ENCODE measurements at places on chromosomes 3 and 15.
A peak's percentile ranks its signal among the peaks of the same experiment; 100 is the strongest.

GRCh38 chr3:150013801-150014200, 43.1 kb upstream of the PFN2 start:
- no peaks in the 10 kb centered on the region for H3K36me3 ChIP-seq
- H3K27ac ChIP-seq = no peak overlapping the region
- H3K4me3 ChIP-seq = no peak overlapping the region
- DNase-seq = no peak
- H3K4me1 ChIP-seq = no peaks in the 10 kb centered on the region

DNA sequence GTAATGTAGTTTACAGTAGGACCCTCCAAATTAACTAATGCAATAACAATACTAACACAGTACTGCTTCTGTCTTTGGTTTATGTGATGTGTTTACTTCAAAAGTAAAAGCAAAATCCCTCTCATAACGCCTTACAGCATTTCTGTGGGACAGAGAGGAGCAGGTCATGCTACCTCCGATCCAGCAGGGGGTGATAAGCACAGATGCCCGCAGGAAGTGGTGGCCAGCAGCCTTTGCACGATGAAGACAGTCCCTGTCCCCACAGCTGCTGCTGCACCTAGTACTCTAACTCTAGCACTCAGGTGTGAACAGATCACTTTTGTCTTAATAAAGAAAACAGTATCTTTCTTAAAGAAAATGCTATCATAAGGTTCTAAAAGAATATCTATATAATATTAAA, 38.3 kb downstream of the ANO10 start:
- no peaks in the 10 kb centered on the region for H3K27me3 ChIP-seq
- no peak overlapping the region for H3K27ac ChIP-seq
- DNase-seq = no peak
- H3K36me3 ChIP-seq = no peaks in the 10 kb centered on the region

- H3K27me3 ChIP-seq = no peaks in the 10 kb centered on the region
- no peak overlapping the region for H3K27ac ChIP-seq
- peaks cover 4% of the 10 kb centered on the region for H3K4me1 ChIP-seq
- no peaks in the 10 kb centered on the region for H3K36me3 ChIP-seq
- H3K4me3 ChIP-seq = no peak overlapping the region
Observed at GRCh38 chr3:8204853-8205650, 296.6 kb upstream of the LMCD1 start.

DNA sequence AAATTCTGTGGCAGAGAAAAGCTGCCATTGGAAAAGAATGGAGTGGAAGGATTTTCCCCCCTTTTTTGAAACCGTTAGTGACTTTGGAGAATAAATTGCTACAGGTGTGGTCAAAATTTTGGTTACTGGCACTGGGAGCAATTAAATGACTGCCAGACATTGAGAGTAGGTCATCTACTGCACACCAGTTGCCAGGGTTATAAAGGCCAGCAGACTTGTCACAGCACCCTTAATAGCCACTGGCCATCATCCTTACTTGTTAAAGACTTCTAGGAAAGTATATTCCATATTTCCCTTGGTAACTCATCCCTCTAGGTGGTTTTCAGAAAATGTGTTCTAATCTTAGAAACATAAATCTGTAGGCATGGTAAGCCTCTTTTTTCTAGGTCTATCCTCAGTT, 8.0 kb downstream of the PIK3CA start:
- no peaks in the 10 kb centered on the region for H3K27me3 ChIP-seq
- H3K36me3 ChIP-seq = no peaks in the 10 kb centered on the region
- H3K27ac ChIP-seq = no peak overlapping the region
- no peak overlapping the region for H3K4me3 ChIP-seq

DNA sequence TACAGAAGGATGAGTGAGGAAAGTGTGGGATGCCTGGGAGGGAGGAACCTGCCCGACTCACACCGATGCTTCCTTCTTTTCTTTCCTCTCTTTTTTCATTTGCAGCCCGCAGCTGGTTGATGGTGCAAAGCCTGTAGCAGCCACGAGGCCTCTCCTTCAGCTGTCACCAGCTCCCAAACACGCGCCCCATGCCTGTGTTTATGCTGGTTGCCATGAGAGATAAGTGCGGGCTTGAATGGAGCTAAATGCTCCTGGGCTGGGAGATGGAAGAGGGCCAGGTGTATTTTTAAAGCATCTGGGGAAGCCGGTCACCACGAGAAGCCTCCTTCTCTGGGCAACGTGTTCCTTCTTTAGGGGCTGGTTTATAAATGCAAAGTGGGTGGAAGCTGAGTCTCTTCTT, 9.3 kb downstream of the COLQ start:
- H3K27me3 ChIP-seq = no peaks in the 10 kb centered on the region
- H3K4me3 ChIP-seq = no peak overlapping the region
- H3K36me3 ChIP-seq = no peaks in the 10 kb centered on the region
- H3K27ac ChIP-seq = no peak overlapping the region
- peaks cover 2% of the 10 kb centered on the region for H3K4me1 ChIP-seq
- DNase-seq = peak; percentile 22

- H3K36me3 ChIP-seq = no peaks in the 10 kb centered on the region
- no peak overlapping the region for H3K4me3 ChIP-seq
- H3K27me3 ChIP-seq = no peaks in the 10 kb centered on the region
- no peak for DNase-seq
Observed at GRCh38 chr15:82737975-82738374, 28.3 kb upstream of the AP3B2 start.

GRCh38 chr3:196689941-196690660, 21.9 kb downstream of the CEP19 start:
- no peaks in the 10 kb centered on the region for H3K27me3 ChIP-seq
- no peak overlapping the region for H3K4me3 ChIP-seq
- H3K27ac ChIP-seq = no peak overlapping the region
- H3K4me1 ChIP-seq = no peaks in the 10 kb centered on the region
- DNase-seq = no peak

All from astrocyte (in vitro differentiated cells and primary cell).